ENCODE measurements at places on chromosomes 2 and 18. TPM values are rescaled to one million over a fixed set of nuclear protein-coding genes. Genes with fewer than 3 reads are reported as not detected.

Gene MEP1B
- not detected for total RNA-seq

- no peak for DNase-seq
Measured at GRCh38 chr2:26088038-26088643, 54.3 kb downstream of the RAB10 start.

DNA sequence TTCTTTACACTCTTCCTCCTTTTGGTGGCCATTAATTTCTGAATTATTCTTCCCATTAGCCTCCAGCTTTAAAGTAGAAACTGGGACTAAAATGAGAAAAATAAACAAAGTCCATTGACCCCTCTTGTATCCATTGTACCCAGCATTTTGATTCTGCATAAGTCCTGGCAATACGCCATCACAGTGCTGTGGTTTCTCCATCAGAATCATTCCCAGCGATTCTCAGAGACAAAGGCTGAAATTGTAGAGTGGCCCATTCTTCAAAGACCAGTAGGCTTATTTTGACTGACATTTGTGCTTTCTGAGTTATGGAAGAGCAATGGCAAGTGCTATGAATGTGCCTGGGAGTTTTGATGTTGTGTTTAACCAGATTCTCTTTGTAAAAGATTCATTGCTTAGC, 199.3 kb upstream of the GALNT5 start:
- no peak for DNase-seq

- DNase-seq: no peak
Measured at GRCh38 chr2:30504731-30505130, 57.7 kb downstream of the LCLAT1 start.
